HEK293T (cell line): ENCODE measurements at places on chromosomes 3 and 15.

GRCh38 chr3:49606427-49606826, 52.1 kb downstream of the BSN start:
- no peak for DNase-seq

DNA sequence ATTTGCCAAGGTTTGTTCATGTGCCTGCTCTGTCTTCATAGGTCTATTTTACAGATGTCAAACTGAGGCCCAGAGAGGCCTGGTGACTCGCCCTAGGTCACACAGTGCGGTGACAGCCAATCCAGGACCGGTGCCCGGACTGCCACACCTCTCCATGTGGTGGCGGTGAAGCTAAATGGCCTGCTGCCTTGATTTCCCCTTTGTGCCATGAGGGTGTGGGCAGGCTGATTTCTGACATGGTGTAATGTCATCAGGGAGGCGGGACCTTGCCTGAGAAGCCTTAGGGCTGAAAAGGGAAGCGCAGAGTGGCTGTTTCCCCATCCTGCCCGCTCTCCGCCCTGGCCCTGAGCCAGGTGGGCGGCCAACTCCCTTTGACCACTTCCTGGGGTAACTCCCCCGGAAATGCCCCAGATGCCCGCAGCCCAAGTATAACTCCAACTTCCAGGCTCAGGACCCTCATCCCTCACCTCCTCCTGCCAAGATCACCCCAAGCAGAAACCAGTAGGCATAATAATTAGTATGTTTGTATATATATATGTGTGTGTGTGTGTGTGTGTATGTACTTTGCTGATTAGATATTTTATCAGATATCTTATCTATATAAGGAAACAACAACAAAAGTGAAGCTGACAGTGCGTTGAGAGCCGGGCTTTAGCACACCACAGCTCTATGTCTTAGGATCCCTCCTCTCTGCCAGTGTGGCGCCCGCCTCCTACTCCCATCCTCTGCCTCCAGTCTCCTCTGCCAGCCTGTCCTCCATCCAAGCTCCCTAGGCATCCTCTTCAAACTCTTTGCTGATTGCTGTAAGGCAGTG, 63.9 kb downstream of the IQSEC1 start:
- no peak for DNase-seq

DNA sequence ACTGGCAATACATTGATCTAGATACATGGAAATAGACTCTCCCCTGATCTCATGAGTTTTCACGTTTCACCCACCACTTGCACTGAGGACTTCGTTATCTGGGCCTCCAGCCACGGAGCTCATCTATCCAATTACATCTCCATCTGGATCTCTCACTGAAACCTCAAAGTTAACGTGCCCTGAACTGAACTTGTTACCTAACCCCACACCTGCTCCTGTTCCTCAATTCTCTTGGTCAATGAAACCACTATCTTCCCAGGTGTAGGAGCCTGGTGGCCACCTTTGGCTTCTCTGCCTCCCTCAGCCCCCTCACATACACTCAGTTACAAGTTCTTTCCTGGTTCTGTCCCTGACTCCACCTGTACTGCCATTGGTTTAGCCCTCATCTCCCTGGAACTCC, 9.7 kb downstream of the DGKG start:
- DNase-seq: no peak

GRCh38 chr3:128973988-128974564, 19.8 kb downstream of the CFAP92 start:
- no peak for DNase-seq

- DNase-seq: no peak
Observed at GRCh38 chr3:53860196-53860595, 13.8 kb downstream of the IL17RB start.

- DNase-seq: no peak
Observed at GRCh38 chr3:19735111-19735510, 198.9 kb downstream of the EFHB start.

- DNase-seq: no peak
Observed at GRCh38 chr3:160400030-160400701, 716 bp downstream of the SMC4 start.

GRCh38 chr15:40111888-40112287, 3.2 kb upstream of the BMF start:
- no peak for DNase-seq

DNA sequence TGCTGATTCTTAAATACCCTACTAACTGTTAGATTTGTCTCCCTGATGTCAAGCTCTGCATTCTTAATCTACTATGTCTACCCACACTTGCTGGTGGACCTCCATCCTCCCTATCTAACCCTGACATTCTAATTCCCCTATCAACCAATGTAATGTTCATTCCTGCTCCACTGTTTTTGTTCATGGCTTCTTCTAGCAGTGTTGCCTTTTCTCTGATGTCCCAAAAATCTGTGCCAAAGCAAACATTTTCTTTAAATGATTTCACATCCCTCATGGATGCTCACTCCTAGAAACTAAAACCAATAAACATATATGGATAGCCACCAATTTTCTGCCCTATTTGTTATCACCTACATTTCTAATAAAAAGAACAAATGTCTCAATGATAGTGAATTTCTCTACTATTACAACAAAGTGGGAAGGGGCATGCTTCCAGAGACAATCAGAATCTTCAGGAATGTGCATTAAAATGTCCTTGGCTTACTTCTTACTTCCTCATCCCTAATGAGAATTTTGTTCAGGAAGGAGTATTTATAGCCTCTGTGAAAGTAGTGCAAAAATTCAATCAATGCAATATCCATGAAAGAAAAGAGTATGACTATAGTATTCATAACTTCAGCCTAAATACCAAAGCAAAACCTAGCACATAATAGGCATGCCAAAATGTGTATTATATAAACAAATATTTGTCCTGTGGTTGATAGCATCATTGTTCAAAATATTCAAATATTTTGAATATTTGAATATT, 273.3 kb downstream of the ZNF385D start:
- no peak for DNase-seq

DNA sequence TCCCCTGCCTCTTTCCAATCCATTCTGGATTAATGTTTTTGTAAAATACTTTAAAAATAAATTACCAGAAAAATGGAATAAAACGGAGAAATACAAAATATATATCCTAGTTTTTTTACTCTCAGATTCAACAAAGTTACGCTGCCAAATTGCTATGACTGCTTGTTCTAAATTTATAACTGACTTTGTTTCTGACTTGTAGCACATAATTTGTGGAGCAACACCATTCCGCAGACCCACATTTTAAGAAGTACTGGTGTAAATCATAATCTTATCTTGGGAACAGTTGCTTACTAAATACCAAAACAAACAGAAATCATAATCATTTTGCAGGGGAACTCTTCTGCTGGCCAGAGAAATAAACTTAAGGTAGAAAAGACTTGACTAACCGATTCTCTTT, 339.4 kb upstream of the CBLB start:
- no peak for DNase-seq

DNA sequence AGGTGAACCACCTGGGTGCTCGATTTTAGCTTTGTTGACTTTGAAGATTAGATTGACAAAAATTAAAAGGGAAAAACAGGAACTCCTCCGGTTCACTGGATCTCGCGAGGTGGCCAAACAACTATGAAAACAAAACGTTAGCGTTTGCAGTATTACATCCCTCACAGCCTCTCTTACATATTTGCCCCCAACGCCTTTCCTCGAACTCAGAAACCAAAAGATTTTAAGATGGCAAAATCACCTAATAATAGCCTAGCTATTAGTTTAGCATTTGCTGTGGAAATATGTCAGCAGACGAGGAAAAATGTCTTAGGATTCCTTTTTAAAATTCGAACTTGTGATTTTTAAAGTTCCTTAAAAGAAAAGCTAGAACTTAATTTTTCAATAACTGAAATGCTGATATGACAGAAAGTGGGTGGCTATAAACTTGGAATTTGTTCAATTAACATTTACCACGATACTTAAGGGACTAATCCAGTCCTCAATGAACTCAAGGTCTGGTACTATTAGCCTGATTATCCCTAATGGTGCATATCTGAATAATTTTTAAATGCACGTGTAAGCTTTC, 491 bp upstream of the SENP7 start:
- DNase-seq: no peak

GRCh38 chr3:2929574-2929973, 180.6 kb downstream of the IL5RA start:
- DNase-seq: no peak

DNA sequence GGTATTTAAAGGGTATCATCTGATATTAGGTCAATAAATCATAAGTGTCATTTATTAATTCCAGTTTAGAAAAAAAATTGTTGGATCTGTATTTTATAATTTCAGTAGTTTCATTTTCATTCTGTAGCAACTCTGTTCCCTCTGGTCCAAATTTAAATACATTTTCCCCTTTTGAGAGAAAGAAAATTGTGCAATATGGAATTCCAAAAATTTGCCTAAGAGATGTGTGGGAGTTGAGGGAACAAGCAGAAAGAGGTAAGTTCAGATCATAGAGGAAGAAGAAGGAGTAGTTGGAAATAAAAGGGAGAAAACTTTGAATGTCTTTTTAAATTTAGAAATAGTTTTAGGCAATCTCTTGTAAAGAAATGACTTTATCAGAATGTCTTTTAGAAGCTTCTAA, 48.9 kb upstream of the MME start:
- no peak for DNase-seq

GRCh38 chr15:66692391-66692790, 9.6 kb upstream of the SMAD6 start:
- no peak for DNase-seq

GRCh38 chr3:57937092-57937491, 71.1 kb upstream of the FLNB start:
- DNase-seq: no peak

DNA sequence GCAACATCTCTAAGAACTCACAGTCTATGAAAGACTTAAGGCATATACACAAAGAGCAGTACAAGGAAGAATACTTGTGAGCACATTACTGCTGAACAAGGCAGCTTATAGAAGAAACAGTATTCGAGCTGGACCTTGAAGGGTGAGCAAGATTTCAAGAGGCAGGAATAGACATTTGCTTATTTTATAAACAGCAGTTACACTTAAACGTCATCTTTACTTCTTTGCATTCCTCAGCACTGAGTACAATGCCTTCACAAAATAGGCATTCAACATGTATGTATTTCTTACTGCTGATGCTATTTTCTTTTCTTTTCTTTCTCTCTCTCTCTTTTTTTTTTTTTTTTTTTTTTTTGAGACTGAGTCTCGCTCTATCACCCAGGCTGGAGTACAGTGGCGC, 205.8 kb downstream of the ZIC4 start:
- no peak for DNase-seq
